ENCODE measurements at places on chromosomes 16 and 17.

DNA sequence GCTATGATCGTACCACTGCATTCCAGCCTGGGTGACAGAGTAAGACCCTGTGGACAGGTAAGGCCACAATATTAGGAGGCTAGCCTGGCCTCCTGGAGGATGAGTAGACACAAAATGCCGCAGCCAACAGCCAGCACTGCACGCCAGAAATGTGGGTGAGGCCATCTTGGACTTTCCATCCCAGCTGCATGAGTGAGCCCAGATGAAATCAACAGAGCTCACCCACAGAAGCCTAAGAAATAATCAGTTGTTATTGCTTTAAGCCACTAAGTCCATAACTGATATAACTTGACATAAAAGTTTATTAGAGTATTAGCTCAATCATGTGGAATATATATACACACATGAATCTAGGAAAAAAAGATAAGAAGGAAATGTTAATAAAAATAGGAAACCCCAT, 101.7 kb downstream of the CDYL2 start:
- no peak for DNase-seq

- no peak for DNase-seq
Measured at GRCh38 chr16:89511374-89511773, 3.2 kb downstream of the SPG7 start.

DNA sequence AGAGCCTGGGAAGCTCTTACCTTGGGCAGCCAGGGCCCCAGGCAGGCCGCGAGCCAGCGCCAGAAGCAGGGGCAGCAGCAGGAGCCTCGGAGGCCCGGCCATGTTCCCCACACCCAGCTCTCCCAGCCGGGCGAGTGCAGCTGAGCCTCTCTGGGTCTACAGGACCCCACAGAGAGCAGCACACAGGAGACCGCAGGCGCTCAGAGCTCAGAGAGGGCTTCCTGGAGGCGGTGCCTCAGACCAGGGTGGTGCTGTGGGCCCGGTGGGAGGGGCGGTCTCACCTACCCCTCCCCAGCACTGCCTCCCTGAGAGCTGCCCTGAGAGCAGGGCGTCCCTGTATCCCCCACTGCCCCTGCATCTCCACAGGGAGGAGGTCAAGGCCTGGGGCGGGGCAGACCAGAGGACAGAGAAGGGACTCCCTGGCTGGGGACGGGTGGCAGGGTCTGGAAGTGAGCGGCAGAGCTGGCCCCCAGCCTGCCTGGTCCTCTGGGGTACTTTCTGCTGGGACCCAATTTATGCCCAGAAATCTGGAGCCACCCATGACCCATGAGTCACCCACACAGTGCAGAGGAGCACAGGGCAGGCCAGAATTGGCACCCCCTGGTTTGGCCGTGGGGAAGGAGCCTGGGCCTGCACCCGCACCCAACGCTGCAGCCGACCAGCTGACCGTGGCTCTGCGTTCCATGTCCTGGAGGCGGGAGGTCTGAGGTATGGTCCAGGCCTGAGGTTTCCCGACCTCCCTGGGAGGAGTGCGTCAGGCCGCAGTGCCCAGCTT, at the start of gene CD7:
TSS of gene CD7 (minus strand) at position 215 of the 775 bp plus-strand sequence. CDS start at position 102, 113 bp downstream.
- DNase-seq = no peak

DNA sequence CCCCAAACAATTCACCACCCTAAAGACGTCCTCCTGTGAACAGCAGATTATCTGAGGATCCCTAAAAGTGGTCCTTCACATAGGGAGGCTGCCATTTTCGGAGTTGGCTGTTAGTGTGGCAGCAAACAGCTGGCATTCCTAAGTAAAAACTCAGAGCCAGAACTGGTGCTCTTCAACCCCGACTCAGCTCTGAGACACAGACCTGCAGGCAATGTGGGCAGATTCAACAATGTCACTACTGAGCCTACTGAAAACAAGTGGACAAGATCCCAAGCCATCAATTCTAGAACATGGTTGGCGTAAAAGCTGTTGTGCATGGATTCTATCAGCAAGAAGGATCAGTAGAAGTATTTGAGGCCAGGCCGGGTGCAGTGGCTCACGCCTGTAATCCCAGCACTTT, 247.2 kb downstream of the NTN1 start:
- no peak for DNase-seq

DNA sequence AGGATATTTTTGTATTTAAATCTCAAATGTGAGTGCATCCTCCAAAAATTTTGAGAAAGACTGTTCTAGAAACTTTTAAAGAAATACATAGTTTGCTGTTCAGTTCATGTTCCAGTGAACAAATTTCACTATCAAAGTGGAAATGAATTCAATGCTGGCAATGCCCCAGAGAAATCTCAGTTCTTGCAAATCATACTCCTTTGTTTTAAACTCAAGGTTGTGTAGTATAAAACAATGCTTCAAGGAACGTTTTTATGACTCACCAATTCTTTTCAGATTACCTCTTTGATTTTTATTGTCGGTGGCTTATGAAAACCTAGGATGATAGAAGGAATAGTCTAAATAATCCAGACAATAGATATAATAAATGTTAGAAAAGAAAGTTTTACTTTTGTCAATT, 17.6 kb downstream of the LPCAT2 start:
- no peak for DNase-seq

DNA sequence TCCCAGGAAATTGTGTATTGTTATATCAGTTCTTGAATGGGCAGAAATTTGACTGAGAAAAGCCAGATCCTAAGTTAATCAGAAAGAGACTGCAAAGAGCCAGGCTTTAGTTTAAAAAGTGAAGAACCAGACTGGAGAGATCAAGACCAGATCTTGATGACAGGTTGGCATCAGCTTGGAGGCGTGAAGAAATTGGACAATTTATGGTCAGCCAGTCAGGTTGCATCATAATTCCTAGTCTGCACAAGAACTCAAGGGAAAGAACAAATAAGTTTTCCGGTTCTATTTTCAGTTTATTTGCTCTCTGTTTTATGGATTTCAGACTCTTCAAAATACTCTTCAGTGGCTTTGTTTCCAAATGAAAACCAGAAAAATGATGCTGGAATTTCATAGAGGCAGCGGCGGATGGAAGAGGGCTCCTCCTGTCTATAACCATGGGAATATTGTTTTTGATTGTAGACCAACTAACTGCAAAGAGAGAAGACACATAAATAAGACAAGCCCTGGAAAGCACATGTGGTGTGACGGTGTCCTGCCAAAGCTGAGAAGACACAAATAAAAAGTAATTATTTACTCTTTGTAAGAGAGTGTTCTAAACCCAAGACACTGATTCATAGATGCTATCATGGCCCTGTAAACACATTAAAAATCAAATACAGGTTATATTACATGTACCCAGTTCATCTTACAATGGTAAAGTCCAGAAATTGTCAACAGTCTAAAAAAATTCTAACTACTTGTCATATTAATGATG, 91.7 kb downstream of the PCTP start:
- DNase-seq = no peak

- no peak for DNase-seq
Measured at GRCh38 chr17:72145562-72145961, 24.7 kb downstream of the SOX9 start.

DNA sequence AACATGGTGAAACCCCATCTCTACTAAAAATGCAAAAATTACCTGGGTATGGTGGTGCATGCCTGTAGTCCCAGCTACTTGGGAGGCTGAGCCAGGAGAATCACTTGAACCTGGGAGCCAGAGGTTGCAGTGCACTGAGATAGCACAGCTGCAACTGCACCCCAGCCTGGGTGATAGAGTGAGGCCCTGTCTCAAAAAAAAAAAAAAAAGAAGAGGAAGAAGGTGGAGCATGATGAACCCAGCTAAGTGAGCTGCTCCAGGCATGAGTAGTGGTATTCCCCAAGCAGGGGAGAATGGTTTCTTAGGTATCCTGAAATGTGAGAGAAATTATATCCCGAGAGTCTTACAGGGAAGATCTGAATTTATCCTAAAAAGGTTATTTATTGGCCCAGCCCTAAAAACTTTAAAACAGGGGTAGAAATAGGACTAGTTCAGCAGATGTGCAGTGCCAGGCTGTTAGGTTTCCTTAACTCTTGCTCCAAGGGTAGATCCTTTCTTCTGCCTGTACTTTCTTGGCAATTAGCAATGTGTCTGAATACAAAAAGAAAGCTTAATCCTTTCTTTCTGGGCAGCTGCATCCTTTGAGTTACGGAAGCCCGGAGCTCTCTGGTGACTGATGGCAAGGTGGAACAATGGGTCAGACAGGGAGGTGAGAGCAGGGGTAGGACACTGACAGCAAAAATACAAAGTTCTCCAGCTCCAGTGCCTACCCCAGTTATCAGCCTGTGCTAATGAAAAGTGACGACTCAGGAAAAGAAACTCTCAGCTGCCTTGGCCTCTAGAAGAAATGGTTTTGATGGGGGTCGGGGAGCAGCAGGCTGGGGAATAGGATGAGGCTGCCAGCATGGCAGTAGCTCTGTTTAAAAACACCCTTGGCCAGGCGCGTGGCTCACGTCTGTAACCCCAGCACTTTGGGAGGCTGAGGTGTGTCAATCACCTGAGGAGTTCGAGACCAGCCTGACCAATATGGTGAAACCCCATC, 36.5 kb upstream of the TOB1 start:
- no peak for DNase-seq

DNA sequence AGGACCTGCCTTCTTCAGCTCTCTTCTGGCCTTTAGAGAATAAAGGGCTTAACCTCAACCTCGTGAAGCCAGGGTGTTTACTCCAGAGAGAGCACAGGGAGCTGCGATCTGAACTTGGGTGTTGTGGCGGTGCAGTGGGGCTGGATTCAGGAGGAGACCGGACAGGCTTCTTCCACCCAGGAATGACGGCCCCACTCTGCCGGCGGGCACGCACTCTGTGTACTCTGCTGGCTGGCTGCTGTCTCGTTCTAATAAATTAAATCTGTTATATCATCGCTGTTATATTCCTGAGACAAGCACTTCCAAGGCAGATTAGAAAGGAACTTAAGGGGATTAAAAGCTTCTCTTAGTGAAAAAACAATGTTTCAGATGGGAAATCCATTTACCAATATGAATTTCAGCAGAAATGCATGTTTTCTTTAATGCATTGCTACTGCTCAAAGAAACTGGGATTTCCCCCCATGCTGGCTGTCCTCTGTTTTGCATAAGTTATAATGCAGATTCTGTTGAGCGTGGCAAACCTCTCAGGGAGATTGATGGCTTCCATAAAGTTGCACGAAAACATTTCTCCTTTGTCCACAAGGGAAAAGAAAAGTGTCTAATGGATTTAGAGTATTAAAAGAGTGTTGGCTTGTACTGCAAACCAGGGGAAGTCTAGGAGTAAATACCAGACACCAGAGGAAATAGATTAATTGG, 168.6 kb upstream of the IRX3 start:
- no peak for DNase-seq

DNA sequence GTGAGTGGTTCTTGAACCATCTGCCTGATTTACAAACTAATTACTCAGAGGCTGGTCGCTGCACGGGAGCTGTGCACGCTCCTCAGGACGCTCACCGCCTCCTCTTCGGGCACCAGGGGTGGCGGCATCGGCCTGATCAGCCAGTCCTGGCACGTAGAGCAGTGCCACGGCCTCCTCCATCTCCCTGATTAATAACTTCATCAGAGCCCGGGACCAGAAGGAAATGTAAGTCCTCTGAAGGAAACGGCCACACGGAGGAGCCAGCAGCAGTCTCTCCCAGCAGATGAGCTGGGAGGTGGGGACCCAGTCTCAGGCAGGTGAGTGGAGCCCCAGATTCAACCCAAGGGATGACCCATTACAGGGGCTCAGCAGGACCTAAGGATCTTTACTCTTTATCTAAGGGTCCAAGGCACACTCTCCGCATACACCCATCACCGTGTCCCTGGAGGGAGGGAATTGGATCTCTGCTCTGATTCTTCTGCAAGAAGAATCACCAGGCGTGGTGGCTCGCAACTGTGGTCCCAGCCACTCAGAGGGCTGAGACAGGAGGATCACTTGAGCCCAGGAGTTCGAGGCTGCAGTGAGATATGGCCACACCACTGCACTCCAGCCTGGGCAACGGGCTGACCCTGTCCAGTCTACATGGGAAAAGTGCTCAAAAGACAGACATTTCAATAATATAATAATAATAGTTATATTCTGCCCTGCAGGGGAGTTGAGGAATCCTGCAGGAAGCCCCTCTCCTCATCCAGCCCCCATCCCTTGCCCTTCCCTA, 366.5 kb downstream of the SEC14L1 start:
- DNase-seq = no peak

- no peak for DNase-seq
Measured at GRCh38 chr17:19753661-19754463, 5.8 kb upstream of the ALDH3A1 start.

GRCh38 chr17:38561416-38562214, 44.1 kb downstream of the SRCIN1 start:
- no peak for DNase-seq

- no peak for DNase-seq
Measured at GRCh38 chr16:79247386-79247785, 353.2 kb downstream of the MAF start.

- DNase-seq = no peak
Measured at GRCh38 chr17:59785091-59785799, 77.8 kb downstream of the VMP1 start.

GRCh38 chr17:73474370-73474988, 162.7 kb upstream of the CDC42EP4 start:
- no peak for DNase-seq

- no peak for DNase-seq
Measured at GRCh38 chr17:18362698-18363100, 651 bp downstream of the SHMT1 start.

GRCh38 chr16:87653234-87653633, 50.9 kb downstream of the JPH3 start:
- no peak for DNase-seq

- no peak for DNase-seq
Measured at GRCh38 chr17:73466704-73467433, 155.1 kb upstream of the CDC42EP4 start.
